Activated CD4-positive, alpha-beta memory T cell treated with anti-CD3 and anti-CD28 coated beads, Interleukin-2, amount 10 ng/mL, durations not matched to agents 7 days and 5 days (primary cell): ENCODE measurements at places on chromosomes 1 and 21. TPM values are rescaled to one million over a fixed set of nuclear protein-coding genes. Genes with fewer than 3 reads are reported as not detected.

The THEM5 gene
- not detected for total RNA-seq

The LHX8 gene
- total RNA-seq, result not detected

The BTF3L4 gene
- 38.1 TPM for total RNA-seq

The ANXA9 gene
- total RNA-seq, result not detected

The FAM72B gene
- 31.6 TPM for total RNA-seq

The FCRLB gene
- total RNA-seq, result 0.43 TPM

The SAMSN1 gene
- 87.1 TPM for total RNA-seq

The RGS8 gene
- total RNA-seq, result not detected
